ENCODE measurements at places on chromosomes 13 and 19.

- DNase-seq = no peak
Measured at GRCh38 chr13:31722673-31723072, 16.7 kb upstream of the RXFP2 start.

DNA sequence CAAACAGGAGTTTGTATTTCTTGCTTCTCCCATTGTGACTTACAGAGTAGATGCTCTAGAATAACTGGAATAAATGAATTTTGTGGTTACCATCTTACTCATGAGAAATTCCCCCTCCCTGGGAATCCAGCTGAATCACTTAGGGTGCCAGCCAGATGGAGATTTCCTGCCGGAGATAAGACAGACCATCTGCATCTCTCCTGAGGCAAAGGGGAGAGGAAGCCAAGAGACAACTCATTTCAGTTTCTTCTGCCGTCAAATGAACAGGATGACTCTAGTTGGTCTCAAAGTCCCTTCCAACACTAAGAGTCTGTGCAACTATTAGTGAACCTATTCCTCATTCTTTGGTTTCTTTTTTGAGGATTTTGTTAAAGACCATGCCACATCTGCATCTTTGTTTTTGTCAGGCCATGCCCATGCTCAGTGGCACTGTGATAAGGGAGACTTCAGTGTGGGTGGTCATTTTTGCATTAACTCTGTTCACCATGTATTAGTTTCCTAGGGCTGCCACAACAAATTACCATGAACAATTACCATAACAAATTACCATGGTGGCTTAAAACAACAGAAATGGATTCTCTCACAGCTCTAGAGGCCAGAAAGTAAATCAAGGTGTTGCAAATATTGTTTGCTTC, 112.8 kb downstream of the NDFIP2 start:
- no peak for DNase-seq

- DNase-seq = no peak
Measured at GRCh38 chr19:33674626-33675367, 53.0 kb downstream of the CHST8 start.

- peak; percentile 28 for DNase-seq
Measured at GRCh38 chr19:40165362-40165937, 25.8 kb upstream of the MAP3K10 start.

- no peak for DNase-seq
Measured at GRCh38 chr13:72505376-72505775, 222.1 kb downstream of the MZT1 start.

- no peak for DNase-seq
Measured at GRCh38 chr19:4911786-4912672, 2.7 kb downstream of the UHRF1 start.

All from stimulated activated CD4-positive, alpha-beta T cell treated with anti-CD3 and anti-CD28 coated beads, Interleukin-1b, Interleukin-23, amount 100 ng/mL, for 1 hour (primary cell).